ENCODE measurements at places on chromosomes 3 and 15. TPM values are rescaled to one million over a fixed set of nuclear protein-coding genes. Genes with fewer than 3 reads are reported as not detected.
A peak's percentile ranks its signal among the peaks of the same experiment; 100 is the strongest.

DNA sequence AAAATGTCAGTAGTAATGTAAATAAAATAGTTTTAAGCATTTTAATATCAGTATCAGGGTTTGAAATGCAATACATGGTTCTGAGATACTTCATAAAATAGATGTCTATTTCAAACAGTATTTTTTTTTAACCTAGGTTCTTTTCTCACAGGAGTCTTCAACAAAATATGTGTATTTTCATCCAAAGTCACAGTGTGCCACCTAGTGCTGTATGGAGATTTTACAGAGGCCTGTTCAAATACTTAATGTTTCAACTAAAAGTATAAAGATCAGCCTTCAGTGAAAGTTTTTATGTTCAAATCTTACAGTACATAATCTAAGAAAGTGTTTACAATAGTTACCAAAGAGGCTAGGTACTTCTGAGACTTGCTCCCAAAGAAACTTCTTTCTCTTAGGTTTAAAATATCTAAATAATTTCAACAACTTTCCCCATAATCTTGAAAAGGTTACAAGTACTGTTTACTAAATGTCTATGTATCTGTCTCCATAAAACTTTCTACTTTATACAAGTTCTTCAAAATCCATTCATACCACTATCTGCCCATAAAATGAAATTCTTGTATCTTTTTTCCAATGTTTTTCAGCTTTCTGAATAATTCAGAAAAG is 38.3 kb downstream of the SCAPER start:
- peak; percentile 25 for DNase-seq

DNA sequence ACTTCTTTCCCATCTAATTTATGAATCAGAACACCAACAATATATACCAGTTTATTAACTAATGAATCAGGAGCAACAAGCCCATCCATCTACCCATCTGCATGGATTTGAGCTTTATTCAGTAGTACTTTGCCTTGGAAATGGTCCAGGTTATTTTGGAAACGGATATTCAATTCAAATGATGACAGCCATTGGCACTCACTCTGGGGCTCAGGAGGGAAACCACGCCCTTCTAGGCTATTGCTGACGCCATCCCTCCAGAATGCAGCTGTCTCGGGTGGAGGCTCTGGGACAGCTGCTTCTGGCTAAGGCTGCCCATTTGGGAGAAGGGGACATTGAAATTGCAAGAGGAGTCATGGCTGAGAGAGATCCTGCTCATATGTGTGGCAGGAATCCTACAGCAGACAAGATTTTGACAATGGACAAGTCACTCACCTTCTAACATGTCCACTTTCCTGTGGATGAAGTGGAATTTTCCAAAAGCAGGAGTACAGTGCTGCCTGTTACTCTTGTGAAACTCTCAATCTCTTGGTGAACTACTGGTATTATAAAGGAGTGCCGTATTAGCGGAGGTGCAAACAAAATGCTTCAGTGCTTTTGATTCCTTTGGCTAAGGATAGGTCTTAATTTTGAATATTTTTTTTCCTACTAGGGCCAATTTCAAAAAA is 29.3 kb upstream of the TRAK1 start:
- no peak for DNase-seq

GRCh38 chr3:13045904-13046568 is 27.2 kb downstream of the IQSEC1 start:
- DNase-seq = peak; percentile 91

- DNase-seq = no peak
These were observed 18.4 kb downstream of the ACKR2 start for GRCh38 chr3:42827654-42828053.

- DNase-seq = no peak
These were observed 282.4 kb upstream of the LRRFIP2 start for GRCh38 chr3:37456781-37457180.

- no peak for DNase-seq
These were observed 421.1 kb downstream of the PDCD6IP start for GRCh38 chr3:34219556-34219955.

- no peak for DNase-seq
These were observed 121.5 kb upstream of the FGF7 start for GRCh38 chr15:49301562-49301961.

DNA sequence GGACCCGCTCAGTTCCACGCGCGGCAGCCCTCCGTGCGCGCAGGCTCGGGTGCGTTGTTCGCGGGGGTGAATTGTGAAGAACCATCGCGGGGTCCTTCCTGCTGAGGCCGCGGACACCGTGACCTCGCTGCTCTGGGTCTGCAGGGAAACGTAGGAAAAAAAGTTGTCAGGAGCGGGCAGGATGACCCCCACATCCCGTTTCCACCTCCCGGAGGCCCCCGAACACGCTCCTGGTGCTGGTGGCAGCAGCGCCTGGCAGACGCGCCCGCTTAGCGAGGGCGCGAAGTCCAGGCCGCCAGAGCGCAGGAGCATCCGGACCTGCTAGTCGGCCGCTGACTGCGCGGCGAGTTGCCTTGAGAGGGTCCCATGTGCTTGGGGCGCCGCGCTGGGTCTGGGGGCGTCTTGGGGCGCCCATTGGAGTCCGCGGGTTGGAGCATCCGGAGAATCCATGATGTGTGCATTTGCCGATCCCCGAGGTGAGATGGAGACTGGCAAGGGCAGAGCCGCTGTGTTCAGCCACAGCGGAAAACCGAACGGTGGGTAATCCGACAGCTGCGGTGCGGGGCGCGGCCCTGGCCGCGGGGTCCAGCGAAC is 520 bp downstream of the GREM1 start:
- DNase-seq = no peak

- DNase-seq = peak; percentile 10
These were observed 259.1 kb downstream of the PTPRG start for GRCh38 chr3:61820306-61820992.

DNA sequence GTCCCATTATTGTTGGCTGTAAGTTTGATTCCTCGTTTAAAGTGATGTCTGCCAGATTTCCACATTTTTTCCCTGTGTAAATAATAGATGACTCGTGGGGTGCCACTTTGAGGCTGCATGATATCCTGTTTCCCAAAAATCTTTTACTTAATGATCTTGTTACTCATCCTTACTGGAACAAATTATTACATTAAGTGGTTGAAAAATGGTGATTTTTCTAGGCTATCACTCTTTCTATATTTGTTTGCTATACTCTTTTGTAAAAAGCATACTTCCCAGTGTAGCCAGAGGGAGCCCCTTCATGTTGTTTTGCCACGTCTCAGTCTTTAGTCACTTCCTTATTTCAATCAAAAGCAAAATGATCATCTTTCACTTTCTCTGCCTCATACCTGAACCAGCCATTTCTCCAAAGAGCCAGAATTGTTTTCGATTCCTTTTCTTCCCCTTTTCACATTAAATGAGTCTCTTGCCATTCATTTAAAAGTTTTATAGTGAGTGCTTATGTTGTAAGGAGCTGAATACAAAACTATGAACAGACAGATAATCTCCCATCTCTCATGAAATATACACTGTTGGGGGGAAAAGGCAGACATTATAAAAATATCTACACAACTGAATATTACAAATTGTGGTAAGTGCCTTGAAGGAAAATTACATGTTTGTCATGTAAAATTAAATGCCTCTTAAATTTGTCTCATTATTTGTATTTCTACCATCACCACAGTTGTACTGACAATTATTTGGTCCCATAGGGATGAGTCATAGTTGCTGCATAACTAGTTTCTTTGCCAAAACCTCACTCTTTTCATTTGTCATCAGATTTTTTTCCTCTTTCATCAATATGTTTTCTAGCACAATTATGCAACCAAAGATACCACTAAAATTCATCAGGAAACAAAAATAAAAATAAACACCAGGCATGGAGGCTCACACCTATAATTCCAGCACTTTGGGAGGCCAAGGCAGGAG is 41.5 kb downstream of the ADGRG7 start:
- DNase-seq = peak; percentile 10

DNA sequence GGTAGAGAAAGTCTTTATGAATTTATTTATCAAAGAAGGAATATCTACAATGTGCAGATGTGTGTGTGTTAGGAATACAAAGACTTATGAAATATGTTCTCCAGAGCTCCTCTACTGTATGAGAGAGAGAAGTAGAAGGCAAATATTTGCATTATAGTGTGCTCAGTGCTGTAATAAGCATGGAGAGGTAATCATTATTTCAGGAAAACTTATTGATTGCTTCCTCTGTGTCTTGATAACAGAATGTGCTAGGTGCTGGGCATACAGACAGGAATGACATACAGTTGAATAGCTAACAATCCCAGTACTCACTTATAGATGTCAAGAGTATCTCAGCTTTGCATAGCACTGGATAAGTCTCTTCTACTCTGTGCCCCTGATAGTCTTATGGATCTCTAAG is 30.2 kb downstream of the ATG7 start:
- no peak for DNase-seq

GRCh38 chr3:34408088-34408487 is 609.7 kb downstream of the PDCD6IP start:
- no peak for DNase-seq

- peak; percentile 13 for DNase-seq
These were observed 55.9 kb upstream of the PIK3CB start for GRCh38 chr3:138890555-138891187.

- no peak for DNase-seq
These were observed 88.7 kb downstream of the LIPC start for GRCh38 chr15:58520464-58520863.

GRCh38 chr3:170753421-170754310 is 116.3 kb downstream of the RPL22L1 start:
- DNase-seq = no peak

Gene TMOD2
- 0.44 TPM for total RNA-seq

Gene PEX11A
- total RNA-seq = 0.77 TPM

Gene SI
- not detected for total RNA-seq

Gene PRSS50
- total RNA-seq = not detected

Gene NLGN1
- not detected for total RNA-seq

Gene IQCF5
- not detected for total RNA-seq

Gene BAHD1
- total RNA-seq = 22.3 TPM

Gene TRIM59
- total RNA-seq = 46.9 TPM

Gene ROBO2
- 4.8 TPM for total RNA-seq

Gene WDR93
- total RNA-seq = not detected

Gene FAM240A
- total RNA-seq = not detected
